ENCODE measurements at places on chromosomes 11 and 22. TPM values are rescaled to one million over a fixed set of nuclear protein-coding genes. Genes with fewer than 3 reads are reported as not detected.
A peak's percentile ranks its signal among the peaks of the same experiment; 100 is the strongest.

DNA sequence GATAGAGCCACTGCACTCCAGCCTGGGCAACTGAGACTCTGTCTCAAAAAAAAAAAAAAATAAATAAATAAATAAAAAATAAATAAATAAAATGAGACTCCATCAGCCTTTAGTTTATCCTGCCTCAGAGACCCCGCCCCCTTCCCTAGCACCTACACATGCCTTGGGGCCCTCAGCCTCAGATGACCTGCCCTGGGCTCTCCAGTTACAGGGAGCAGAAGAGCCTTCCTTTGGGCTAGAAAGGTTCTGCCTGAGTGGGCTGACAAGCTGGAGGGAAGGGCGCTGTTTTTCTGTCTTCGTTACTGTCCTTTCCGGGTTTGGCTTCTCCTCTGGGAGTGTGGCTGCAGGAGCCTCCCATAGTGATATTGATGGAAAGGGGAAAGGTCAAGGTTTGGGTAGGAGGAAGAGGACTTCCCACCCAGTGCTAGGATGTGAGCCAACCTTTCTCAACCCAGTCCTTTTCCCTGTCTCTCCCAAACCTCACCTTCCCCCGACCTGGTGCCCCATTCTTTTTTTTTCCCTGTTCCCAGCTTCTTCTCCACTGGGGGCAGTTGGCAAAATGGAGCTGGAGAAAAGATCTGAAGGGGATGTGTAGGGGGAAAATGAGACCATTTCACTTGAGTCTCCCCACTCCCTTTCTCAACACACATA is 1.5 kb upstream of the SF3B2 start:
- H3K27ac ChIP-seq: peak overlapping the region; percentile 90
- no peaks in the 10 kb centered on the region for H3K27me3 ChIP-seq
- H3K4me3 ChIP-seq: no peak overlapping the region
- H3K36me3 ChIP-seq: peaks cover 2% of the 10 kb centered on the region
- DNase-seq: no peak

DNA sequence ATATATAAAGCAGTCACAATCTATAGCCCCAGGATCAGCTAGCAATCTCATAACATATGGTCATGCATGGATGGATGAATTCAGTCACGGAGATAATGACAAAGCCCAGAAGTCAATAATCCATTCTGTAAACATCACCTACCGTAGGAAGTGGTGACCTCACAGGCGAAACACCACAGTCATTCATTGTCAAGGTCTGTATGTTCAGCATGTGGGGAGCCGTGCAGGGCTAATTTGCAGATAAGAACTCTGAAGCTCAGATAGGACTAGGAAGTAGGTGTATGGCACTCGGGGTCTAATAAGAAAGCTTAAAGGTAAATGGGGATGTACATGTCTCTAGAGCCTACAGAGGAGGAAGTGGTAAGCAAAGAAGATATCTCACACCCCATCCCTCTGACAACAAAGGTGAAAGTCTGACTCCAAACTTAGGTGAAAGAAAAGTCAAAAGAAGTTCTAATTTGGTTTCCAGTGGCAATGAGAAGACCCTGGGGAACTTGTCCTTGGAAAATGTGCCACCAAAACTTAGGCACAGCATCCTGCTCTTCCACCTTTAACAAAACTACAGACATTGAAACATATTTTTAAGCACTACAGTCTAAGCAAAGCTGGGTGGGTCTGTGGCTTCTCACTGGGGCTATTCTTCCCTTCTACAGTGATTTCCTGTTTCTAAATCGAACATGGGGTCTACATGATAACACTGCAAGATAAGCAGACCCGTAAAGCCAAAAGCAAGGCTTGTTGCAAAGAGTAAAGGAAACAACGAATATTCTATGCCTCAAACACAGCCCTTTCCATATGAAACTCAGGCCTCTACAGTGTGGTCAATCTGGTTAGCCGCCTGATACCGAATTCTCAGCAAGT is 5.2 kb downstream of the CRTAM start:
- DNase-seq: peak; percentile 59
- H3K27me3 ChIP-seq: no peaks in the 10 kb centered on the region
- no peaks in the 10 kb centered on the region for H3K4me1 ChIP-seq
- H3K4me3 ChIP-seq: no peak overlapping the region
- peak overlapping the region; percentile 41 for H3K27ac ChIP-seq

GRCh38 chr11:130050257-130050656 is 19.4 kb upstream of the APLP2 start:
- H3K27ac ChIP-seq: no peak overlapping the region
- no peaks in the 10 kb centered on the region for H3K27me3 ChIP-seq

DNA sequence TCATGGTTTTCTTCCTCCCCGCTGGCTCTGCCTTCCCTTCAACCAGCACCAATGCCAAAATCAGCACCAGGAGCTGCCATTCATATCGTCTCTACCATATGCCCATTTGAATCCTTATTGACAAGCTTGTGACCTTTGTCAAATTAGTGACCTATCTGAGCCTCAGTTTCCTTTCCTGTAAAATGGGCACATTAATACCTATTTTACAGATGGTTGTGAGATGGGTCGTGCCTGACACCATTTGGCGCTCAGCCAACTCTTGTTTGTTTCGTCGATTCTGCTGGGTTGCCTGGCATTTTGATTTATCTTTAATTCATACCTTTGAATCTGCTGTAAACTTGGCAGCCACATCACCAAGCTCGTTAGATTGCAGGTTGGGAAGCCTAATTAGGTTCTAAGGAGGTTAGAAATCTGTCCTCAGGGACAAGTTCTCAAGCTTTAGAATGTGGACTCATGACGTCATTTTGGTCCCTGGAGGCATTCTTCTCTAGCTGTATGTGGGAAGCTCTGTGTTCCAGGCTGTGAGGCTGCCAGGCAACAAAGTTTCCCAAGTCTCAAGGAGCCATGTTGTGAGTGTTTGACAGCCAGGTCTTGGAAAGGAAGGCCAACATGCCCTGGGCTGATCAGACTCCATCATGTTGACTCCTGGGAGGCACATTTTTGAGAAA is 61.0 kb downstream of the RPS6KA4 start:
- H3K27ac ChIP-seq: no peak overlapping the region
- no peaks in the 10 kb centered on the region for H3K36me3 ChIP-seq
- H3K27me3 ChIP-seq: no peaks in the 10 kb centered on the region
- no peak overlapping the region for H3K4me3 ChIP-seq
- DNase-seq: no peak
- no peaks in the 10 kb centered on the region for H3K4me1 ChIP-seq

The ANO5 gene
- polyA plus RNA-seq: 1.5 TPM

DNA sequence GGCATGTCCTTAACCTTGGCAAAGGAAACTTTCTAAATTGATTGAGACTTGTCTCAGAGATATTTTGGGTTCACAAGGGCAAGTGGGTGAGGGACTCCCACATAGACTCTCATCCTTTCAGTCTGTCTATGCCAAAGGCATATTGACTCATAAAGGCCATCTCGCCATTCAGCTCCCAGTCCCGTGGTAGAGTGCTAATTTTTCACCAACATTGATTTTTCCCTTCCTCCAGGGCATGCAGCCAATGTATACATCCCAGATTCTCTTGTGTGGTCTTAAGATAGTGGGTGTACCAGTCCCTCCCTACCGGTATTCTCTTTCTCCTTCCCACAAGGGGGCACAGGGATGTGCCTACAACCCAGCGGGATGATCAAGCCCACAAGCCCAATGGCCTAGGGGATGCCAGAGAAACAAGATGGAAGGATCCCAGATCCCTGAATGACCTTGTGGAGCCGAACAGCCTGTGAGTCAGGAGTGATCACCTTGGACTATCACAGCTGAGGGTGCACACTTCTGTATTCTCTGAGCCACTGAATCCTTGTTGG is 7.9 kb downstream of the C11orf96 start:
- H3K27me3 ChIP-seq: no peaks in the 10 kb centered on the region
- DNase-seq: no peak
- H3K36me3 ChIP-seq: peaks cover 4% of the 10 kb centered on the region
- H3K4me3 ChIP-seq: no peak overlapping the region
- H3K27ac ChIP-seq: no peak overlapping the region
- H3K4me1 ChIP-seq: no peaks in the 10 kb centered on the region

GRCh38 chr11:116835042-116835772 is 2.2 kb downstream of the APOA1 start:
- H3K4me3 ChIP-seq: peak overlapping the region; percentile 69
- no peaks in the 10 kb centered on the region for H3K27me3 ChIP-seq
- peak overlapping the region; percentile 94 for H3K27ac ChIP-seq
- peak; percentile 55 for DNase-seq

GRCh38 chr11:133064152-133064877 is 468.0 kb downstream of the OPCML start:
- H3K27ac ChIP-seq: no peak overlapping the region
- H3K36me3 ChIP-seq: no peaks in the 10 kb centered on the region
- no peaks in the 10 kb centered on the region for H3K27me3 ChIP-seq
- peak overlapping the region; percentile 32 for H3K4me3 ChIP-seq
- DNase-seq: peak; percentile 83

The TPBGL gene
- not detected for polyA plus RNA-seq

The PVALB gene
- polyA plus RNA-seq: not detected

- H3K4me1 ChIP-seq: no peaks in the 10 kb centered on the region
- H3K27me3 ChIP-seq: no peaks in the 10 kb centered on the region
- DNase-seq: no peak
- H3K36me3 ChIP-seq: no peaks in the 10 kb centered on the region
- no peak overlapping the region for H3K4me3 ChIP-seq
These were observed 85.8 kb downstream of the RELT start for GRCh38 chr11:73461964-73462363.

DNA sequence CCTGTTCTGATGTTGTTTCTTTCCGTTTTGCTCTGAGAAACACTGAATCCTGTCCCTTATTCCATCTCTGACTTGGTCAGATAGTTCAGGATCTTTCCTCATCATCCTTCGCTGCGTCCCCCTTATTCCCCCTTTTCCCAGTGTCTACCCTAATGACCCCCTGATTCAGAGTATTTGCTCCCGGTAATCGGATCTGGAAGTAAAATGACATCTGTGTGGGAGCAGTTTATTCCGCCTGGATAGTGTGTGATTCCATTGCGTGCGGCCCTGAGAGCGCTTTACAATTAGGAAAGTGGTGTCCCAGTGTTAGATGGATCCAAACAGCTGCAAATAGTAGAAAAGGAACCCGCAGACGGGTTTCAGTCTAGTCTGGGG is 606 bp downstream of the DRG1 start:
- peaks cover 9% of the 10 kb centered on the region for H3K4me1 ChIP-seq
- DNase-seq: no peak
- H3K36me3 ChIP-seq: peaks cover 32% of the 10 kb centered on the region
- H3K4me3 ChIP-seq: peak overlapping the region; percentile 82
- no peaks in the 10 kb centered on the region for H3K27me3 ChIP-seq

DNA sequence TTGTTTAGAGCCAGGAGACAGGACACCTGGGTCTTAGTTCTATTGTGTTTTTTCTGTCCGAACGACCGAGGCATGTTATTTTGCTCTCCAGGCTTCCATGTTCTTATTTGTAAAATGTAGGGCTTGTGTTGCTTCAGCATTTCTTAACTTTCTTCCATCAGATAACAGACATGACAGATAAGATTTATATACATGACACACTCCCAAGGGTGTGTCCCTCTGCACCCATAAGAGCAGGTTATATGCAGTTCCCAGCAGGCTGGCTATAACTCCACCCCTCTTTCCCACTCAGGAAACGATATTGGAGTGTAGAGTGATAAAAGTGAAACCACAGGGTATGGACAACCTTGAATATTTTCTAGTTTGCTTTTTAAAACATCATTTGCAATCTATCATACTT is 65.8 kb downstream of the APIP start:
- no peak overlapping the region for H3K27ac ChIP-seq
- no peak overlapping the region for H3K4me3 ChIP-seq
- peak; percentile 71 for DNase-seq
- no peaks in the 10 kb centered on the region for H3K36me3 ChIP-seq

The PAMR1 gene
- 4.6 TPM for polyA plus RNA-seq

- H3K4me3 ChIP-seq: no peak overlapping the region
- H3K4me1 ChIP-seq: peaks cover 3% of the 10 kb centered on the region
- no peaks in the 10 kb centered on the region for H3K36me3 ChIP-seq
- no peak overlapping the region for H3K27ac ChIP-seq
These were observed 129.7 kb downstream of the TRIM44 start for GRCh38 chr11:35792148-35792845.

GRCh38 chr11:26830757-26831156 is 108.9 kb upstream of the SLC5A12 start:
- DNase-seq: no peak
- H3K4me1 ChIP-seq: no peaks in the 10 kb centered on the region
- no peak overlapping the region for H3K4me3 ChIP-seq
- H3K27ac ChIP-seq: no peak overlapping the region

GRCh38 chr22:49067504-49067903 is 760.2 kb downstream of the BRD1 start:
- H3K27me3 ChIP-seq: no peaks in the 10 kb centered on the region
- H3K4me1 ChIP-seq: no peaks in the 10 kb centered on the region
- H3K4me3 ChIP-seq: no peak overlapping the region
- H3K27ac ChIP-seq: no peak overlapping the region
- H3K36me3 ChIP-seq: no peaks in the 10 kb centered on the region

- no peak overlapping the region for H3K27ac ChIP-seq
- DNase-seq: no peak
- no peak overlapping the region for H3K4me3 ChIP-seq
- no peaks in the 10 kb centered on the region for H3K4me1 ChIP-seq
These were observed 2.1 kb downstream of the SSTR3 start for GRCh38 chr22:37210041-37210803.

DNA sequence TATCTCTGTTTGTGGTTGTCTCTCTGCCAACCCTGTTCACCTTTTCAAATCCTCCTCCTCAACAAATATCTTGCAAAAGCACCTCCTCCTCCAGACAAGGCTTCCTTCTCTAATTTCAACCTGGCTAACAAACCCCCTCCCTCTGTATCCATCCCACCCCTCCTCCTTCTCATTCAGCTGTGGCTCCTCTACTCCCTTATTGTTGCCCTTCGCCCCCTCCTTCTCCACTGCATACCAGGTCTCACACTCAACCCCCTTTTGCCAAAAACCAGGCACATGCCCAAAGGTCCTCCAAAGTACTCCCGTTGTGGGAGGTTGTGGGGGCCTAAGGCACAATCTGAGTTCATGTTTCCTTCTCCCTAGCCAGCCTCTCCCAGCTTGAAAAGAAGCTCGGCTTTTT is 110.6 kb downstream of the JRKL start:
- no peaks in the 10 kb centered on the region for H3K4me1 ChIP-seq
- no peak for DNase-seq
- H3K27me3 ChIP-seq: no peaks in the 10 kb centered on the region
- no peaks in the 10 kb centered on the region for H3K36me3 ChIP-seq

DNA sequence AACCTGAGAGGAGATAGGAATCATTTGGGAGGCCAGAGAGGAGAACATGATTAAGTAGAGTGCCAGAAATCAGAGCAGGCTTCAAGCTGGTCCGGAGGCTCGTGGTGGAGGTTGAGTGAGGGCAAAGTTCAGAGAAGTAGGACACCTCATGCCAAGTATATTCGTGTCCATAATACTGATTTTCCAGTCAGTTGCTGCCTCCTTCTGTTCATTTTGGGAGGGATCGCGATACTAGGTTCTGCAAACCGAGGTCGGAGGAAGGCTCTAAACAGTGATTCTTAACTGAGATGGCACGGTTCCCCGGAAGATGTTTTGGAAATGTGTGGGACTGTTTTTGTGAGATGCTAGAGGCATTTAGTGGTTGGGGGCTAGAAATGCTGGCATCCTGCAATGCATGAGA is 13.6 kb upstream of the CD3E start:
- H3K27ac ChIP-seq: no peak overlapping the region
- H3K36me3 ChIP-seq: no peaks in the 10 kb centered on the region
- peak; percentile 86 for DNase-seq
- no peaks in the 10 kb centered on the region for H3K27me3 ChIP-seq
- no peak overlapping the region for H3K4me3 ChIP-seq
- no peaks in the 10 kb centered on the region for H3K4me1 ChIP-seq

The AGBL2 gene
- 0.81 TPM for polyA plus RNA-seq

The APOL4 gene
- 6.6 TPM for polyA plus RNA-seq

- H3K4me3 ChIP-seq: no peak overlapping the region
- DNase-seq: no peak
- no peaks in the 10 kb centered on the region for H3K27me3 ChIP-seq
- H3K4me1 ChIP-seq: no peaks in the 10 kb centered on the region
These were observed 1112.7 kb downstream of the DLG2 start for GRCh38 chr11:84514436-84514835.

Data from small intestine (tissue), 16 donors.